ENCODE measurements at places on chromosomes 5 and 9.

- no peak for DNase-seq
Measured at GRCh38 chr9:21903380-21903965, 90.7 kb downstream of the CDKN2A start.

DNA sequence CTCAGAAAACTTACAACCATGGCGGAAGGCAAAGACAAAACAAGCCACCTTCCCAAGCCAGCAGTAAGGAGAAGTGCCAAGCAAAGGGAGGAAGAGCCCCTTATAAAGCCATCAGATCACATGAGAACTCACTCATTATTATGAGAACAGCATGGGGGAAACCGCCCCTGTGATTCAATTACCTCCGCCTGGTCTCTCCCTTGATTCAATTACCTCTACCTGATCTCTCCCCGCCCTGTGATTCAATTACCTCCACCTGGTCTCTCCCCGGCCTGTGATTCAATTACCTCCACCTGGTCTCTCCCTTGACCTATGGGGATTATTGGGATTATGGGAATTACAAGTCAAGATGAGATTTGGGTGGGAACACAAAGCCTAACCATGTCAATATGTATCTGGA is 467.3 kb upstream of the FTMT start:
- no peak for DNase-seq

DNA sequence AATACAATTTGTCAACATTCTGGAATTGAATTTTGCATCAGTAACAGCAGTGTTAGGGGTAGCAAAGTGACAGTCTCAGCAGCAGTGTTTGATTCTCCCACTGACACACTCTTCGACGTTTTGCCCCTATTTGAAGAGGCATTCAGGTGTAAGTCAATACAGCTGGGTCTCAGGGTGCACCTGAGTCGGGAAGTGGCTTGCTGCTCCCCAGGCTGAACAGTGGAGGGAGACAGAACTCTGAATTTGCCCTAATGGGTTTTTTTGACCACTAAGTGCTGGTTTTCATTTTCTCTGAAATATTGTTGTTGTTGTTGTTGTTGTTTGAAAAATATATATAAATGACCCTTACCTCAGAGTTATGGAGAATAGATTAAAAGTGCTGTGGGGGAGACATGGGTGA is 223.2 kb downstream of the TLR4 start:
- peak; percentile 4 for DNase-seq

DNA sequence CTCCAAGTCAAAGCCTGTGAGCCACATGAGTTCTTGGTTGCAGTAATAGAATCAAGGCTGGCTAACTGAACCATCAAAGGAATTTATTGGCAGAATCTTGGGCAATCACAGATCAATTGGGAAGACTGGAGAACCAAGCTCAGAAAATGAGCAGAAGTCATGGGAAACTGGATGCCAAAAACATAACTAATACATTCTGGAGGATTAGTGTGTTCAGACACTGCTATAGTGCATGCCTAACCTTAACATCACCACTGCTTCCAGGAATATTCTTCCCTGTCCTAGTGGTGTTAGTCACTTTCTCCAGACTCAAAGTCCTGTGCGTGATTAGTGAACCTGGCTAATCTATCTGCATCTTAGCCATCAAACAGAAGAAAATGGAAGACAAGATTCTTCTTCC is 843.7 kb downstream of the EFNA5 start:
- no peak for DNase-seq

DNA sequence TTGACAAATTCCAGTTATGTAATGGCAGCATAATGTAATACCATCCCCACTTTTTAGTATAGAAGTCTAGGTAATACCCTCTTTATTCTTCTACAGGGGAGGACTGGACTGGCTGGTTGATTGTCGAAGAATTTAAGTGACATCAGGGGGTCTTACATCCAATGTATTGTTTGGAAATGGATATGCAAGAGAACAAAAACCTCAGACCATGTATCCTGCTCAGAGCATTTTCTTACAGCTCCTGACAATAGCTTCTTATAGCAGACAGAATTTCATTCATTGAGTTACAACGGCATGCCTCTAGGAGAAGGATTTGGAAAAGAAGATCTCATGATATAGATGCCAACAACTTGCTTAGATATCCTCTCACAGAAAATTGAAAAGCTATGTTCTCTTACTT is 2032.3 kb downstream of the EFNA5 start:
- no peak for DNase-seq

DNA sequence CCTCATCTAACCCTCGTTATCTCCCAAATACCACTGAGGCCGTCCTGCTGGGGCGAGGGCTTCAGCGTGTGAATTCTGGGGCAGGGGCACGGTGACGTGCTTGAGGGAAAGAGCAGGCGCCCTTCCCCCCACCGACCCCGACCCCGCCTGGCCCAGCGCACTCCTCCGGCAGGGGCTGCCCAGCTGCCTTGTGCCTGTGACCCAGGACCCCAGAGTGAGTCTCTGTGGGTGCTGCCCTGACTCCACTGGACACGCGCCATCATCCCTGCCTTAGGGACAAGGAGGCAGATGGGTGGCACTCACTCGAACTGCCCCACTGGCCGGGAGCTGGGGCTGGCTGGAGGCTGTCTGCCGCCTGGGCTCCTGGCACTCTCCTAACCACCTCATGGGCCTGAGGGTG is 136.2 kb upstream of the LPCAT1 start:
- no peak for DNase-seq
